ENCODE measurements at places on chromosomes 3 and 15.

GRCh38 chr15:97576929-97577645, 383.4 kb upstream of the ARRDC4 start:
- DNase-seq, result no peak

GRCh38 chr3:32110233-32110760, 3.9 kb downstream of the GPD1L start:
- DNase-seq, result no peak

DNA sequence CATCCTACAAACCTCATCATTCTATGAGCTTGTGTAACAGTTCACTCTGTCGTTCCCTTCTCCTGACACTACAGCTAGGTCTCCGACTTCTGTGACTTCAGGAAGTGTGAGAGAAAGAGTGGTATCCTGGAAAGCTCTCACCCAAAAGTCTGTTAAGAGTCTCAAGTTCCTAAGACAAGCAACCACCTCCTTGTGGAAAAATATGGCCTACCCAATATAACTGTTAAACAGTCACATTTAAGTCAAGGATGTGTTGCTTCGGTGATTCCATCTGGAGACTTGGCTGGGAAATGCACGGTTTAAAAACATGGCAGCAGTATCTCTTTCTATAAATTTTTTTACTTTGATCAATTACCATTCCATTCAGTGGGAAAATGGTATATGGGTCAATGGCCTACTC, 13.8 kb downstream of the FEZF2 start:
- DNase-seq, result no peak

- no peak for DNase-seq
Measured at GRCh38 chr3:7977245-7978086, 524.2 kb upstream of the LMCD1 start.

DNA sequence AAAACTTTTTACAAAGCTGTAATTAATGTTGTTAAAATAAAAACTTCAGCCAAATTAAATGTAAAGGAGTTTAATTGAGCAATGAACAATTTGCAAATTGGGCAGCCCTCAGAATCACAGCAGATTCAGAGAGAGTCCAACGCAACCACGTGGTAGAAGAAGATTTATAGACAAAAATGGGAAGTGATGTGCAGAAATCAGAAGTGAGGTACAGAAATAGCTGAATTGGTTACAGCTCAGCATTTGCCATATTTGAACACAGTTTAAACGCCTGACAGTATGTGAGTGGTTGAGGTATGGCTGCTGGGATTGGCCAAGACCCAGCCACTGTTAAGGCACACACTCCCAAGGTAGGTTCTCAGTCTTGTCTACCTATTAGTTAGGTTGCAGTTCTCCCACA, 14.4 kb upstream of the PLA2G4D start:
- DNase-seq, result no peak

- no peak for DNase-seq
Measured at GRCh38 chr3:127211118-127212060, 18.5 kb downstream of the PRR23E start.
